ENCODE measurements at places on chromosomes 12 and 14. TPM values are rescaled to one million over a fixed set of nuclear protein-coding genes. Genes with fewer than 3 reads are reported as not detected.

KRT80 gene
- 45.7 TPM for total RNA-seq

CEBPE gene
- total RNA-seq: not detected

SLC6A15 gene
- total RNA-seq: 24.4 TPM

OR6C2 gene
- not detected for total RNA-seq

GSG1 gene
- total RNA-seq: 1.0 TPM

LGR5 gene
- 5.1 TPM for total RNA-seq

TMEM132C gene
- total RNA-seq: not detected

HVCN1 gene
- 2.7 TPM for total RNA-seq

KIF21A gene
- 0.28 TPM for total RNA-seq

DIO3 gene
- not detected for total RNA-seq

BCL2L14 gene
- total RNA-seq: not detected

RERGL gene
- not detected for total RNA-seq

PPP1CC gene
- total RNA-seq: 218 TPM
